ENCODE measurements at places on chromosomes 2 and 18.

- H3K4me3 ChIP-seq, result no peak overlapping the region
- no peaks in the 10 kb centered on the region for H3K36me3 ChIP-seq
- no peaks in the 10 kb centered on the region for H3K27me3 ChIP-seq
- no peak for DNase-seq
- H3K27ac ChIP-seq, result no peak overlapping the region
- no peaks in the 10 kb centered on the region for H3K4me1 ChIP-seq
These were observed 32.8 kb upstream of the MPPE1 start for GRCh38 chr18:11940956-11941355.

- H3K4me3 ChIP-seq, result no peak overlapping the region
- no peak overlapping the region for H3K27ac ChIP-seq
- H3K27me3 ChIP-seq, result no peaks in the 10 kb centered on the region
- no peaks in the 10 kb centered on the region for H3K36me3 ChIP-seq
- no peak for DNase-seq
These were observed 122.1 kb upstream of the RBMS1 start for GRCh38 chr2:160615706-160616105.

DNA sequence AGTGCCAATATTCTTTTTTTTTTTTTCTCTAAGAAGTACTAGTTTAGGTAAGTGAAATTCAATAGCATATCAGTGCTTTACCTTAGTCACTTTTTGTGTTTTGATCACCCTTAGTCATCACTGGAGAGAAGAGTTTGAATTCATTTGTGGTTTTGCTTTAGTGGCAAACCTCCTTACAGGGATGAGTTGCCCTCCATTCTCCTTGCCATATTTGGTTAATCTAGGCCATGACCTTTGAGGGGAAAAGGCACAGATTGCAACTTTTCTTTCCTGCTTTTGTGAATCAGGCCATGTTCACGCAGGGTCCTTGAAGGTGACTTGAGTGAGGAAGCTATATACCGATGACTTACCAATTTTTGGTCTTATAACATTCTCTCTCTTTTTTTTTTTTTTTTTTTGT is 34.4 kb downstream of the PLEKHA3 start:
- no peak for DNase-seq
- H3K4me3 ChIP-seq, result no peak overlapping the region
- no peak overlapping the region for H3K27ac ChIP-seq
- no peaks in the 10 kb centered on the region for H3K4me1 ChIP-seq
- H3K36me3 ChIP-seq, result no peaks in the 10 kb centered on the region
- no peaks in the 10 kb centered on the region for H3K27me3 ChIP-seq

DNA sequence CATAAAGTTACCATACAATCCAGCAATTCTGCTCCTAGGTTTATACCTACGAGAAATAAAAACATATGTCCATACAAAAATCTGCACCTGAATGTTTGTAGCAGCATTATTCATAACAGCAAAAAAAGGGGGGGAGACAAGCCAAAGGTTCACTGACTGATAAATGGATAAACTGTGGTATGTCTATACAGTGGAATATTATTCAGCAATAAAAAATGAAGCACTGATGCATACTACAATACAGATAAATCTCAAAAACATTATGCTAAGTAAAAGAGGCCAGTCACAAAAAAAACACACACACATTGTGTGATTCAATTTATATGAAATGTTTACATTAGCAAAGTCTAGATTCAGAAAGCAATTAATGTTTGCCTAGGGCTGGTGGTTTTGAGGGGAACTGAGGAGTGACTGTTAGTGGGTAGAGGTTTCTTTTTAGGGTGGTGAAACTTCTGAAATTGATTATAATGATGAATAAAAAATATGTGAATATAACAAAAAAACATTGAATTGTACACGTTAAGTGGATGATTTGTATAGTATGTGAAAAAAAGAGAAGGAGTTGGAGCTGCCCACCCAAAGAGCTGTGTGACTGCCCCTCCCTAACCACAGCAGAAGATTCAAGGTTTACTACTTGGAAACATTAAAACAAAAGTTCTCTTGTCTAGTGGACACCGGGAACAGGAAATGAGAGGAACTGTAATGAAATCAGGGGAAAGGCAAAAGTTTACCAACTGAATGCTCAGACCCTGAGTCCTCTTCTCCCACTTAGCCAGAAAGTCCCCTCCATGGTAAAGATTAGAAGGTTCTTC is 13.4 kb downstream of the COLEC12 start:
- no peaks in the 10 kb centered on the region for H3K36me3 ChIP-seq
- H3K4me1 ChIP-seq, result no peaks in the 10 kb centered on the region
- no peaks in the 10 kb centered on the region for H3K27me3 ChIP-seq

- peaks cover 35% of the 10 kb centered on the region for H3K4me1 ChIP-seq
- no peak for DNase-seq
- no peaks in the 10 kb centered on the region for H3K36me3 ChIP-seq
- no peaks in the 10 kb centered on the region for H3K27me3 ChIP-seq
- H3K27ac ChIP-seq, result no peak overlapping the region
- H3K4me3 ChIP-seq, result no peak overlapping the region
These were observed 68.4 kb downstream of the FAM210A start for GRCh38 chr18:13657974-13658373.

GRCh38 chr18:75107196-75107930 is 101.6 kb downstream of the PTGR3 start:
- H3K4me3 ChIP-seq, result no peak overlapping the region
- no peaks in the 10 kb centered on the region for H3K4me1 ChIP-seq
- no peaks in the 10 kb centered on the region for H3K27me3 ChIP-seq
- no peak overlapping the region for H3K27ac ChIP-seq

GRCh38 chr18:78244779-78245178 is 734.8 kb upstream of the SALL3 start:
- no peak for DNase-seq
- H3K4me1 ChIP-seq, result no peaks in the 10 kb centered on the region
- no peaks in the 10 kb centered on the region for H3K36me3 ChIP-seq

GRCh38 chr2:70808983-70809958 is 11.1 kb downstream of the CLEC4F start:
- no peaks in the 10 kb centered on the region for H3K36me3 ChIP-seq
- H3K4me1 ChIP-seq, result no peaks in the 10 kb centered on the region
- H3K4me3 ChIP-seq, result no peak overlapping the region
- H3K27me3 ChIP-seq, result no peaks in the 10 kb centered on the region
- no peak overlapping the region for H3K27ac ChIP-seq
- DNase-seq, result no peak

DNA sequence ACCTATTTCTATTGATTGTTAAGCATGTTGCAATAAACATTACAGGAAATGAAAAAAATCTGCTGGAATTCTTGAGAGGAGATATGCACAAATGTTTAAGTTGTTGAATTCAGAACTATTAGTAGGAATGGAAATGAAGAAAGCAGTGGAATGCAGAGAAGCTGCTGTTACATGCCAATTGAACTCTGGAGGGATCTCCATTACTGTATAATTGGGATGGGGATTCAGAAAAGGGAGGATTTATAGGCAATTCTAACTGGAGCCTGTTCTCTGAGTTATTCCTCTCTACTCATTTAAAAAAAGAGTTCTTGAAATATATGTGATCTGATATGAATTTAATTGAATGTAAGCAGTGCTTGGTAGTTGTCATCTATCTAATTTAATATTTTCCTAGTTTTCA is 2.6 kb upstream of the ASXL3 start:
- H3K27ac ChIP-seq, result peak overlapping the region; percentile 99
- peaks cover 17% of the 10 kb centered on the region for H3K4me1 ChIP-seq
- no peaks in the 10 kb centered on the region for H3K27me3 ChIP-seq
- DNase-seq, result no peak

DNA sequence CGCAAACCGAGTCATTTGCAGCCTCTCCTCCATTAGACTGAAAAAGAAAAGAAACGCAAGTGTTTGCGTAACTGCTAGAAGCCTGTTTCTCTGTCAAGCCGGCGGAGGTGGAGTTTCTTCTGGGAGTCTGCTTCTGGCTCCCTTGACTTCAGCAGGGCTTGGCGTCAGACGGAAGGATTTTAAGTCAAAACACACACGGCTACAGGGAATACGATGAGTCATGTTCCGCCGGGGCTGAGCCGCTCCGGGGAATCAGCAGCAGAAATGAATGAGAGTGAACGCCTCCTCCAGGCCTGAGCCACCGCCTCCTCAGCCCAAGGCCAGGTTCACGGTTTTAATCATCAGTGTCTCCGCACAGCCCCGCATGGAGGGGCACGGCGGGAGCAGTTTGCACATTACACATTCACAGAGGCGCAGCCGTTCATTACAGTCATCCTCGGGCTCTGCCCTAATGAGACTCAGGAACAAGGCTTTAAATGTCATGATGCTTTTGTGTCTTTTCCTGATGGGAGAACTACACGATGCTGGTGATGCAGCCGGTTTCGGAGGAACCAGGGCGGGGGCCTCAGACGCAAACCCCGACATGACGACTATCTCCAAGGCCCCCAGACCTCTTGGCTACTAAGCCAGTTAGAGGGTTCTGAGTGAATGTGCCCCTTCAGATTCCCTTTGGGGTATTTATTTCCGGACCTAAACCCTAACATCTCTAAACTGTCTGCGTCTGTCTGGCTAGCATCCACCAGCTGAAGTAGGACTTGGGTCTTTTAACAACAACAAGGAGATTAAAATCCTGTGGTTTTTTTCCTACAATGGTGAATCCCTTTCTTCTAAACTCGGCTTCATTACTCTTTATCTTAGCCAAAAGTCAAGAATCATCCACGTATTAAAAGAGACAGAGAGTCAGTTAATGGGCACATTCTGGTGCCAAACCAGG is 11.1 kb upstream of the SCG2 start:
- H3K27me3 ChIP-seq, result no peaks in the 10 kb centered on the region
- H3K4me3 ChIP-seq, result no peak overlapping the region
- DNase-seq, result peak; percentile 89

DNA sequence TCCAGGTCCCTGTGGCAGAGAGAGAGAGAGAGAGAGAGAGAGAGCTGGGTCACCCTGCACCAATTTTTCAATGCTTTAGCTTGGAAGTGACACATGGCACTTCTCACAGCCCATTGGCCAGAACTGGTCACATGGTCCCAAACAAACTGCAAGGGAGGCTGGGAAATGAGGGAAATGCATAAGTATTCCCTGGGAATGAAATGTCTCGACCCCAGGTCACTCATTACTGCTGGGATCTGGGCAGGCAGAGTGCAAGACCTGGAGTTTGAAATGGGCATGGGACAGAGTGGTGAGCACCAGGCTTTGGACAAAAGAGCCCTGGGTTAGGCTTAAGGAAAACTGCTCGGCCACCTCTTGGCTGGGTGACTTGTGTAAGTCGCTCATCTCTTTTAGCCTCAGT is 37.0 kb downstream of the SMAD7 start:
- no peaks in the 10 kb centered on the region for H3K27me3 ChIP-seq
- no peak overlapping the region for H3K27ac ChIP-seq
- H3K4me3 ChIP-seq, result no peak overlapping the region
- peaks cover 6% of the 10 kb centered on the region for H3K4me1 ChIP-seq

- H3K4me1 ChIP-seq, result no peaks in the 10 kb centered on the region
- no peaks in the 10 kb centered on the region for H3K27me3 ChIP-seq
- H3K36me3 ChIP-seq, result no peaks in the 10 kb centered on the region
- no peak overlapping the region for H3K4me3 ChIP-seq
- DNase-seq, result no peak
These were observed 825.8 kb downstream of the SOCS6 start for GRCh38 chr18:71114550-71115210.

DNA sequence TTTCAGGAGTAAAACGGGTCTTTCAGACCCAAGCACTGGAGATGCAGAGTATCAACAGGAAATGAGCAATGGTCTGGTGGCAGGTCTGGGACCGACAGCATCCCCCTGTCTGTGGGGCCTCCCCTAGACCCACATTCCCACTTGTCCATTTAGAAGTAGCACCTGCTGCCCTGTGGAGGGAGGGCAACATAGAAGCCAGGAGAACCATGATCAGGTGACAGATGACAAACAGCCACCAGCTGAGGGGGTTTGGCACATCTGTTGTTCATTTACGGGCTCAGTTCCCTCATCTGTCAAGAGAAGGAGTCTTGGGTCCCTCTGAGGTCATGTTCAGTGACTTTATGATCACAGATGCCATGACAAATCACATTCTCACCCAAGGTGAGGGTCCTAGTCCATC is 77.9 kb upstream of the SLC66A3 start:
- H3K4me1 ChIP-seq, result no peaks in the 10 kb centered on the region
- no peak overlapping the region for H3K27ac ChIP-seq
- no peaks in the 10 kb centered on the region for H3K36me3 ChIP-seq

DNA sequence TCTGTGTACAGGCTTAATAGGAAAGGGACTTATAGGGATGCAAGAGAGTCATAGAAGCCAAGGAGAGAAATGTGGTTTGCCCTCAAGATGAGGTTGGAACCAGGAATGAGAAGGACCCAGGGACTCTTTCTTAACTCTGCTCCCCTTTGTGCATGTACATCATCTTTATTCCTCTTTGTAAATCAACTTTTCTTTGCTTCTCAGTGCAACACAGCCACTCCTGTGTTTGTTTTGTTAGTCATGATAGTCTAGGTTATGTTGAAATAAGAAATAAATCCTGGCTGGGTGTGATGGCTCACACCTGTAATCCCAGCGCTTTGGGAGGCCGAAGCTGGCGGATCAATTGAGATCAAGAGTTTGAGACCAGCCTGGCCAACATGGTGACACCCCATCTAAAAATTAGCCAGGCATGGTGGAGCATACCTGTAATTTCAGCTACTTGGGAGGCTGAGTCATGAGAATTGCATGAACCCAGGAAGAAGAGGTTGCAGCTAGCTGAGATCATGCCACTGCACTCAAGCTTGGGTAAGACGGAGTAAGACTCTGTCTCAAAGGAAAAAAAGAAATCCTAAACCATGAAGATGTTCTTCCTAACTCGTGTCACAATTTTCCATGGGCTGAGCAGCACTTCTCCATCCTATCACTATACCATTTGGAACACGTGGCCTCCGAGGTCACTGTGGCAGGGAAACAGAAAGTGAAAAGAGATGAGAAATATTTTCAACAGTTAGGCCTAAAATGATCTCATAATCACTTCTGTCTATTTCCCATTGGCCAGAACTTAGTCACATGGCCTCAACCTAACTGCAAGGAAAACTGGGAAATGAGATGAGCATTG is 73.0 kb upstream of the TMEM17 start:
- H3K36me3 ChIP-seq, result no peaks in the 10 kb centered on the region
- H3K27ac ChIP-seq, result no peak overlapping the region
- H3K4me1 ChIP-seq, result peaks cover 8% of the 10 kb centered on the region
- H3K27me3 ChIP-seq, result no peaks in the 10 kb centered on the region

GRCh38 chr2:216507220-216508160 is 8.8 kb downstream of the RPL37A start:
- H3K27ac ChIP-seq, result no peak overlapping the region
- H3K4me3 ChIP-seq, result no peak overlapping the region
- no peaks in the 10 kb centered on the region for H3K27me3 ChIP-seq
- no peak for DNase-seq
- peaks cover 11% of the 10 kb centered on the region for H3K36me3 ChIP-seq

DNA sequence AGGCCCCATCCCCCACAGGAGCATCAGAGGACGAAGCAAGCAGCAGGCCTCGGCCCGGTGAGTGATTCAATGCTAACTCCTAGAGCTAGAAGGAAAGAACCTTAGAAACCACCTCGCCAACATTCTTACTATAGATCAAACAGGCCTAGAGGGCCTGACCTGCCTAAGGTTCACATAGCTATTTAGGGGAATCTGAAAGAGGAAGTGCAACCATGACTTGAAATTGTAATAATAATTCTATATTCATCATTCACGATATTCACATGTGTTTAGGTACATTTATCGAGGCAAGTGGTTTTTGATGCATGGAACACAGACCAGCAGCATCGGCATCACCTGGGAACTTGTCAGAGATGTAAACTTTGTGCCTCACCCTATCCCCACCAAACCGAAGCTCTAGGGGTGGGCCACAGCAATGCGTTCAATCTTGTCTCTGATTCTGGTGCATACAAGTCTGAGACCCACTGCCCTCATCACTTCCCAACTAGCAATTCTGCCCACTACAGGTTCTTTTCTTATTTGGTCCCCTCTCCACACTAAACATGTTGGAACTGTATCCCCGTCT is 78.0 kb upstream of the DNMT3A start:
- H3K36me3 ChIP-seq, result no peaks in the 10 kb centered on the region
- DNase-seq, result no peak
- H3K27me3 ChIP-seq, result no peaks in the 10 kb centered on the region
- no peak overlapping the region for H3K4me3 ChIP-seq

Data from thyroid gland (tissue), 4 donors.